NCI-H460 (cell line): ENCODE measurements at places on chromosomes 4 and X. TPM values are rescaled to one million over a fixed set of nuclear protein-coding genes. Genes with fewer than 3 reads are reported as not detected.

The POLN gene
- total RNA-seq, result 0.50 and 0.75 TPM in 2 replicates

The IL15 gene
- total RNA-seq, result 4.6 and 5.9 TPM in 2 replicates

The CSAG1 gene
- total RNA-seq, result not detected in 2 replicates

The MTHFD2L gene
- 48.9 and 57.6 TPM in 2 replicates for total RNA-seq

The PAGE1 gene
- total RNA-seq, result not detected in 2 replicates

The LETM1 gene
- total RNA-seq, result 48.9 and 53.9 TPM in 2 replicates

The CACNA1F gene
- 0.05 TPM in 1 of 2 replicates, not detected in the other for total RNA-seq
